Substantia nigra (tissue), 51 donors: ENCODE measurements at places on chromosomes 4 and X.

DNA sequence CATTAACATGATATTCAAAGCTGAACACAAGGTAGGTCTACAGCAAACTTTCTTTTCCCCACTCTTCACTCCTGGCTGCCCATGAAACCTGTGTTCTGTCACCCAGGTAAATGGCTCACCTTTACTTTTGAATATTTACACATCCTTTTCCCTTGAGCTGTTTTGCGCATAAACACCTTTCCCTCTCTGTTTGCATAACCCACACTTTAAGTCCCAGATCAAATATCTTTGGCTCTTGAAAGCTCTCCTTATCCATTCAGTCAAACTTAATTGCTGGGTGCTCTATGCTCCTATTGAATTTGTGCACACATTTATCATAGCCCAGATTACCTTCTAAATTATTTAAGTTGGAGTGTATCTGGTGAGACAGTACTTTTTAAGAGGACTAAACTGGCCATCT is 51.7 kb upstream of the ATP8A1 start:
- DNase-seq, result no peak

DNA sequence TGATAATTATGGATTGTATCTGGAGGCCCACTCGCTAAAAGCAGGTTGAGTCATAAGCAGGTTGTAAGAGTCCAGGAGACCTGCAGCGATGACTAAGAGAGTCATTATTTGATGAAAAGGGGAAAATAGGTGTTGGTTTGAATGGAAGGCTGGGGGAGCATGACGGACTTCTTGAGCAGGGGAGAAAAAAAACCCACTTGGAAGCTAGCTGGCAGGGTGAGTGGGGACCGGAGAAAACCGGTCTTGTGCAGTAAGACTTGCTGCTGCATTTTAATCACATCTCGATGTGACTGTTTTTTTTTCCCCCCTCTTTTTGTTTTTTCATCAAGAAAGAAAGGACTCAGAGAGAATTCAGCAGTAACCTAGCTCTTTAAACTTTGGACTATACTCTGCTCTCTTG is 90.0 kb downstream of the IGSF1 start:
- peak; percentile 0 for DNase-seq

GRCh38 chr4:43855283-43855682 is 593.3 kb downstream of the KCTD8 start:
- no peak for DNase-seq

DNA sequence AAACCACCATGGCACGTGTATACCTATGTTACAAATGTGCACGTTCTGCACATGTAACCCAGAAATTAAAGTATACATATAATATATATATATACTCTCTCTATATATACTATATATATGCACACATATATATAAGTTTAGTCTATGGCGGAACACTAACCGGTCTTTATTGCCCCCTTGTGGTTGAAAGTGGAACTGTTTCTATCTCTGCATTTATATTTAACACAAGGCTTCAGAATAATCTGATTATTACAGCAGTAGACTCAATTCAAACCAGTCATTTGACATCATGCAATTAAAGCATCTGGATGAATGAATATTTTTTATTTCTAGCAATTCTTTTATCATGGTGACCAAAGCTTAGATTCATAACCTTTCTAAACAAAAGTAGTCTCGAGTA is 14.6 kb downstream of the RAB9B start:
- no peak for DNase-seq

- no peak for DNase-seq
Measured at GRCh38 chr4:71709961-71710360, 73.9 kb downstream of the GC start.

- DNase-seq, result no peak
Measured at GRCh38 chr4:149140841-149141240, 674.8 kb downstream of the IQCM start.

- DNase-seq, result no peak
Measured at GRCh38 chr4:40550948-40551462, 78.7 kb downstream of the RBM47 start.

GRCh38 chrX:47221756-47222155 is 3.3 kb downstream of the CDK16 start:
- no peak for DNase-seq
